ENCODE measurements at places on chromosomes 4 and X.

- no peak for DNase-seq
These were observed 31.3 kb upstream of the SORCS2 start for GRCh38 chr4:7160951-7161440.

DNA sequence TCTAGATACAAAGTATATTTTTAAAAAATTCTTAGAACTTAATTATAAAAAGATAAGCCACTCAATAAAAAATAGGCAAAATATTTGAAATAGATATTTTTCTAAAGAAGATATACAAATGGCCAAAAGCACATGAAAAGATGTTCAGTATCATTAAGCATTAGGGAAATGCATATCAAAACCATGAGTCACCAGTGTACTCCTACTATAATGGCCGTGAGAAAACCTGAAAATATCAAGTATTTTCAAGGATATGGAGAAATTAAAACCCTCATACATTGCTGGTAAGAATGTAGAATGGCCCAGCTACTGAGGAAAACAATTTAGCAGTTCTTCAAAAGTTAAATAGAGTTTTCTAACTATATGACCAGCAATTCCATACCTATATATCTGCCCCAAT is 337.9 kb downstream of the CAMK2D start:
- no peak for DNase-seq

GRCh38 chr4:124753941-124754581 is 41.5 kb upstream of the ANKRD50 start:
- DNase-seq, result no peak

- DNase-seq, result peak; percentile 47
These were observed 242.0 kb downstream of the BCOR start for GRCh38 chrX:39855748-39856129.

DNA sequence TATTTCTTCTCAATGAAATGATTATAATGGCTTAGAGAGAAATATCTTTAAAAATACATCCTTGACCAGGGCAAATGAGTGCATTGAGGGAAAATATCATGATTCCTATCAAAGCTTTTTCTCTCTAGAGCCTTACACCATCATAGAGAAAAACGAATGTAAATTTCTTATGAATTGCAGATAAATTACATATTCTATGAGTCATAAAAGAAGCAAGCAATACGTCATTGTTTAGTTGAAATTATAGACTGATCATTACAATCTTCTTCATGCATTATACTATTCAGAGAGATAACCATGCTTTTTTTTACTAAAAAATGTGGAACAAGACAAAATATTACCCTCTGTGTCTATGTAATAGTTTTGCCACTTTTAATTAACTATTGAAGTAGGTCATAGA is 100.9 kb upstream of the RXFP1 start:
- DNase-seq, result no peak

GRCh38 chr4:31089815-31090214 is 369.6 kb downstream of the PCDH7 start:
- DNase-seq, result no peak

DNA sequence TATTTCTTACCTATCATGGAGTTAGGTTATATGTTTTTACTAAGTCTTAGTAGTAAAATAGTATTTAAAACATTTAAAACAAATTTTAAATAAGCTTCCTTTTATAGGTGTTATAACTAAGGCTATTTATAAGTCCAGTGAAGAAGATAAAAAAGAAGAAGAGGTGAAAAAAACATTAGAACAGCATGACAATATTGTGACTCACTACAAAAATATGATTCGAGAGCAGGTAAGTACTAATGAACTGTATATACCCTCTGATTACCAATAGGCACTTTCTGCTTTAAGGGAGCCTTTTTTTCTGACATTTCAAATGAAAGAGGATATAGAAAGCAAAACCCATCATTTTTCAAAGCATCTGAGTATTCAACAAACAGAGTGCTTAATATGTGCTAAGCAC is 76.6 kb downstream of the USO1 start:
- no peak for DNase-seq

DNA sequence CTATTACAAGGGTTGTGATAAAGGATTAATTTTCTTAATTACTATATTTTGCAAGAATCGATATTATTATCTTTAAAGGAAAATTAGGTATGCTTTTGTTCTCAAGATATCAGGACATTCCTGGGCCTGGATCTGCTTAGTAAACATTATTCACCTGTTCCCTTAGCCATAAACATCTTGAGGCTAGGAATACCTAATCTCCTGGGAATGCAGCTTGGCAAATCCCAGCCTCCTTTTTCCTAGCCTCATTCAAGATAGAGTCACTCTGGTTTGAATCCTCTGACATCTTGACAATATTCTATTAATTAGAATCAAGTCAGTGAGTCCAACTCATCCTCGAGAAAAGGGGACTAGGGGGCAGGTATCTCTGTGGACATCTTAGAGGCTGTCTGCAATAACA is 327.1 kb downstream of the STIM2 start:
- DNase-seq, result no peak

GRCh38 chr4:37765741-37766140 is 60.7 kb upstream of the PGM2 start:
- DNase-seq, result no peak

GRCh38 chrX:11540532-11541377 is 125.0 kb downstream of the ARHGAP6 start:
- no peak for DNase-seq

DNA sequence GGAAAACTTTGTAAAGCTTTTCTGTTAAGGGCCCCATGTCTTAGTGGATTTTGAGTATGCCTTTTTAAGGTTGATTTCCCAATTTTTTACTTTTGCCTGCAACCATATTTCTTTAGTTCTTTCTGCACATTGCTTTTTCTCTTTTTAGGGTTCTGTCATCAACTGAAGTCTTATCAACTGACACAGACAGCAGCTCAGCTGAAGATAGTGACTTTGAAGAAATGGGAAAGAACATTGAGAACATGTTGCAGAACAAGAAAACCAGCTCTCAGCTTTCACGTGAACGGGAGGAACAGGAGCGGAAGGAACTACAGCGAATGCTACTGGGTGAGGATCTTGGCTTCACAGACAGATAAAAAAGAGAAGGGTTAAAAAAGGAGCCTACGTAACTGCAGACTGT is 27.8 kb downstream of the TAF1 start:
- DNase-seq, result no peak

DNA sequence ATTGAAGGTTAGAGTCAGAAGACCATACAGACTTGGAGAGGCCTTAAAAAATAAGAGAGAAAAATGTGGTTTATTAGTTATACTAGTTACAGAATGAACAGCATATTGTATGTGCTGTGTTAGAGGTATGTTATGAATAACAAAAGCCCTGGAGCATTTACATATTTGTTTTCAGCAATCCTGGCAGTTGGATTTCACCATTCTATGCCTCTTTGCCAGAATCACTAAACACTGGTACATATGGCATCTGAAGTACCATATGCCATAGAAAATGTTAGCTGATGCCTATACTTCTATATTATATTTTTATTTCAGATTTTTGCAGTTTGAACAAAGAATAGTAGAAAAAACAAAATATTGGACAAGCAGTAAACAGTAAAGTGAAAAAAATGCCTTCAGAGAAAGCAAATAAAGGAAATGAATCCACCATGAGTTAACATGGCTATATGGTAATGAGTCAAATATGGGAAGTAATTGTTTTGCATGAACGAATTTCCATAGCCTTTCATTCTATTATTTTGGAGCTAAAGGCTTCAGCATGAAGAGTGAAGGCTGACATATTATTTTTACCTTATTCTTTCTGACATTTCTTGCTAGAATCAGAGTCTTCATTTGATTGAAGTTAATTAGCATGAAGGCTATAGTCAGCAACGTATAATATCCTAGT is 41.9 kb upstream of the PRDM8 start:
- DNase-seq, result no peak

GRCh38 chrX:7077241-7078230 is 70.0 kb upstream of the STS start:
- DNase-seq, result no peak

GRCh38 chr4:57448452-57448851 is 338.3 kb upstream of the IGFBP7 start:
- DNase-seq, result no peak

GRCh38 chr4:160836431-160836830 is 1327.4 kb downstream of the FSTL5 start:
- no peak for DNase-seq

GRCh38 chr4:108762559-108763225 is at the start of gene ETNPPL:
Gene ETNPPL, minus strand, starts transcription at chr4:108763053. Its CDS starts 155 bp downstream, at chr4:108762898.
- DNase-seq, result no peak

DNA sequence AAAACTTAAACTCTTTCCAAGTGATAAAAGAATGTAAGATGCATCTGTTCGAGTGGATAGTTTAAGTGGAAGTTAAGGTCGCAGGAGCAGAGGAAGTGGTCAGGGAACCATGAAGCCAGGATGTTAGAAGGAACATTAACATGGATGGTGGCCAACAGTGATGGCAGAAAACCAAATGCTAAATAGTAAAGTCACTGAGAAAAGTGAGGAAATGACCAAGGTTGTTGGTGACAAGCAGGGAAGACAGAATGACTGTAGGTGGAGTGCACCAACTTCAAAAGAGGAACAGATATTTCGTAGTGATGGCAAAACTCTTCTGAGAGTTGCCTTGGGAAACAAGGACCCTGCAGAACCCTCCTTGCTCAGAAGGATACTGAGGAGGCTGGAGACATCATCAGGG is 226.2 kb downstream of the PALLD start:
- DNase-seq, result no peak

DNA sequence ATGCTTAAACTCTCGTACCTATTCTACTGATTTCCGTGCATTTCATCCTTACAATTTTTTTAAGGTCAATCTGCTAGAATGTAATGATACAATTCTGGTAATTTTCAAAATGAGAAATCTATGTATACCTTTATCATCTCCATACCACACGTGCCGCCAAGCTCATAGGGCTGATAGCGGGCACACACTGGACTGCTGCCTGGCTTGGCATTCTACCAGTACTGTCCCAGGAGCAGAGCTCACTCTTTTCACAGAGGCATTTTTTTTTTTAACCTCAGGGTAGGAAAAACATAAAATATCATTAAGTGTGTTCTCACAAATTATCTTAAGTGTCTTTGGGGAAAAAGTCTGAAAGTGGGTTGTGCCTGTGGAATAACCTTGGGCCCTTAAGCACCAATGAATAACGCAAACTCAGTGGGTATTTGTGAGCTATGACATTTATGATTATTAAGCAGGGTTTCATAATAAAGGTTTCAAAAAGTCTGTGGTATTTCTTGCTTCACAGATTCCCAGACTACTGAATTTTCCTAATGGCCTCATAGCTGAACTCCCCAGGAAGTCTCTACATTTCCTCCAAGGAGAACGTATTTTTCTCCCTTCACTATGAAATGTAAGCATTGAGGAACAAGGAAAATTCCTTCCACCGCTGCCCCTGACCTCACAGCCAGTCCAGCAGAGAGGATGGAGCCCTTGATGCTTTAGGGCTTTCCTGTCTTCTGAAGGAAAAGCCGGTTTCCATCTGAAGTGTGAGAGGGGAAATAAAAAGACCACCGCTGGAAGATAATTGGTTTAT is 125.2 kb downstream of the ELOVL6 start:
- no peak for DNase-seq

- no peak for DNase-seq
These were observed 5.4 kb upstream of the ADGRG2 start for GRCh38 chrX:19127649-19128168.

- no peak for DNase-seq
These were observed at the start of gene PCDH19 for GRCh38 chrX:100409610-100410590. Gene PCDH19, minus strand, starts transcription at chrX:100410273. Its CDS starts 1,676 bp downstream, at chrX:100408597.

DNA sequence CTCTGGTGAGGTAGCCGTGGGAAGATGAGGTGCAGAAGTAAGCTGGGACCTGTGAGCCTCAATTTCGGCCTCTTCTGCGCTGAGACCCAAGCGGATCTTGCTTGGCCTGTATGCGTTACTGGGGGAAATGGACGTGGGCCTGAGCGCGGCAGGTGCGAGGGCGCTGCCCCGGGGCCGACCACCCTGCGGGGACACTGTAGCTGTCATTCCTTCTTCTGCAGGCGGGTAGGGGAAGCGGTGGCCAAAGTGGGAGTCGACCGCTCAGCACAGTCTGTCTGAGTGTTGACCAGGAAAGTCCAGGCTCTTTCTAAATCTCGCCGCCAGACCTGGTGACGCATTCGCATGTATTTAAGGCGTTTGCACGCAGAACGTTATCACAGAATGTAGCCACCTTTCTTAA is 3.3 kb upstream of the LRAT start:
- no peak for DNase-seq

- no peak for DNase-seq
These were observed 270.6 kb upstream of the GK2 start for GRCh38 chr4:79678472-79679202.

- DNase-seq, result no peak
These were observed 32.9 kb upstream of the DIPK2B start for GRCh38 chrX:45233531-45233930.

DNA sequence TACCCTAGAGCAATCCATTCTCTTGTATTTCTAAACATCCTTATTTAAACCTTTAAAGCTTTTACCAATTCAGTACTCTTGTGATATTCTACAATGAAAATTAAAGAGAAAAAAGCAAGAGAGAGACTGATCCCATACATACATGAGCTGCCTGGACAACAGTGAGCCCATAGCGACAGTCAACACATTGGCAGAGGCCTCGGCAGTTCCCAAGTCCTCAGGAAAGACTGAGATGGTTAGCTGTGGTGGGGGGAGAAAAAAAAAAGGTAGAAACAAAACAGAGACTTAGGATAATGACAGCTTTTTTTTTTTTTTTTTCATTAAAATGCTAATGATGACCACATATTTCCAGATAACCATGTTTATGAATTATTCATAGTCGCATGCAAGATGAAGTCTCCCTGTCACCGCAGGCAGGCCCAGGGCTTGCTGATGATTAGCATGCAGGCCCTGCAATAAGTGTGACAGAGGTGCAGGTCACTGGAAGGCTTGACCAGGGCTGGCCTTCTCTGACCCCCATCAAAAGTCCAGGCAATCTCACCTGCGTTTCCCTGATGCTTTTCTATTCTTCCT is 148.8 kb downstream of the APBB2 start:
- DNase-seq, result no peak

- no peak for DNase-seq
These were observed 85.0 kb downstream of the WWC2 start for GRCh38 chr4:183183906-183184535.

DNA sequence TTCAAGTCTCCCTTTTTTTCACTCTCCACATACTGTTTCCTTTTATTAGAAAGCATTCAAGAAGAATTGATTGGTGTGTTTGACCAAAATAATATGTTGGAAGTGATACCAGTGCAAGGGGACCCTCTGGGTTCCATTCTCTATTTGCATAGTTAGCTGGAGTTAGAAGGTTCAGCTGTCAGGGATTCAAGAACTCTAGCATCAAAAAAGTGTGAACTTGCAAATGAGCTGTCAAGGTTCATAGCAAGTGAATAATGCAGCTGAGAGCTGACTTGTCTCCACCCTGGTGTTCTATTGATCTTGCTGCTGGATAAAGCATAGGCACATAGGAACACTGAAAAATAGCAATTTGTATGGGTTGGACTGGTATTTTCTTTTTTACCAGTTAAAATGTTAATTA is 73.2 kb downstream of the SORBS2 start:
- DNase-seq, result no peak

DNA sequence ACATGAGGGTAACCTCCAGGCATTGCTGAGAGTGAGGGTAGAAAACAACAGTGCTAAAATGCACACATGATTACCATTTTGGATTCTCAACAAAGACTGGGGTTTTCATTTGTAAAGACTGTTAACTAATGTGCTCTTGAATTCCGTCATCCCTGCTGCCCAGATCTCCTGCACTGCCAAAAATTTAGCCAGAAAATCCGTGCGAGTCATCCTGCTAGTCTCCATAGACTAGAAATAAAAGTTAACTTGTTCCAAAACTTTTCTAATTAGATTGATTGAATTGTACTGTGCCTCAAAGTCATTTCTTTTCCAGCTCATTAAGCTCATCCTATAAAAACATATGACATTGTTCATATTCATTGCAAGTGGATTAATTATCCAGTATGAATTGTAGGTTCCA is 99.8 kb downstream of the ARSF start:
- no peak for DNase-seq

GRCh38 chr4:125951261-125951887 is 636.6 kb downstream of the FAT4 start:
- DNase-seq, result no peak
